ENCODE measurements at places on chromosomes 16 and 17. TPM values are rescaled to one million over a fixed set of nuclear protein-coding genes. Genes with fewer than 3 reads are reported as not detected.

The MYLK3 gene
- not detected for total RNA-seq

The OR2C1 gene
- not detected for total RNA-seq

The PYY gene
- not detected for total RNA-seq

The DBF4B gene
- total RNA-seq, result 23.3 TPM

The CES5A gene
- not detected for total RNA-seq

The PLXDC1 gene
- 2.4 TPM for total RNA-seq

The CCL4 gene
- 290 TPM for total RNA-seq

The ZNF276 gene
- total RNA-seq, result 24.6 TPM

The RNPS1 gene
- 334 TPM for total RNA-seq

The CPHXL2 gene
- not detected for total RNA-seq

The C16orf54 gene
- total RNA-seq, result 22.4 TPM

The GGA2 gene
- total RNA-seq, result 96.9 TPM

The KIF18B gene
- total RNA-seq, result 38.1 TPM

The CCDC92B gene
- total RNA-seq, result not detected

The TVP23A gene
- total RNA-seq, result not detected

The TBC1D3E gene
- total RNA-seq, result not detected

The TTYH2 gene
- 3.4 TPM for total RNA-seq

The ZNF385C gene
- 1.3 TPM for total RNA-seq

The HS3ST3A1 gene
- 0.11 TPM for total RNA-seq

The ABCC6 gene
- not detected for total RNA-seq

The VPS4A gene
- 30.5 TPM for total RNA-seq

The TMC5 gene
- not detected for total RNA-seq

The RHBDL3 gene
- not detected for total RNA-seq

The CCL8 gene
- not detected for total RNA-seq

The RNF112 gene
- 0.34 TPM for total RNA-seq

The ST6GALNAC1 gene
- total RNA-seq, result not detected

The CCT6B gene
- total RNA-seq, result 1.8 TPM

The GLTPD2 gene
- not detected for total RNA-seq

The TERB1 gene
- 0.14 TPM for total RNA-seq

The JPH3 gene
- 0.07 TPM for total RNA-seq

The CBLN1 gene
- total RNA-seq, result not detected

The TLCD1 gene
- total RNA-seq, result 6.5 TPM

The TBC1D3K gene
- not detected for total RNA-seq

The SCGB1C2 gene
- not detected for total RNA-seq

The SLC9A5 gene
- total RNA-seq, result 8.1 TPM

The WNT9B gene
- total RNA-seq, result not detected

The SNX11 gene
- total RNA-seq, result 29.5 TPM

The PABPN1L gene
- not detected for total RNA-seq

The ALOX15B gene
- total RNA-seq, result 0.16 TPM

The WSCD1 gene
- total RNA-seq, result not detected

The CSH1 gene
- not detected for total RNA-seq

The KRT20 gene
- not detected for total RNA-seq

The P2RX1 gene
- total RNA-seq, result 1.7 TPM

The MEIOB gene
- total RNA-seq, result 0.34 TPM

The MYH8 gene
- not detected for total RNA-seq

The MARCHF10 gene
- total RNA-seq, result not detected

The KRTAP9-8 gene
- total RNA-seq, result not detected

The PAFAH1B1 gene
- 168 TPM for total RNA-seq

The TBC1D3H gene
- not detected for total RNA-seq

The TM4SF5 gene
- not detected for total RNA-seq

The E4F1 gene
- 21.1 TPM for total RNA-seq

The SMIM36 gene
- not detected for total RNA-seq

The MTSS2 gene
- 4.6 TPM for total RNA-seq

The GAS2L2 gene
- total RNA-seq, result 0.34 TPM

The GPR142 gene
- total RNA-seq, result not detected

The ERN2 gene
- total RNA-seq, result not detected

The DLX3 gene
- total RNA-seq, result not detected

Measured in activated CD8-positive, alpha-beta T cell treated with anti-CD3 and anti-CD28 coated beads for 36 hours (primary cell).